Stimulated activated CD8-positive, alpha-beta memory T cell treated with anti-CD3 and anti-CD28 coated beads, Interleukin-15, amount 100 ng/mL, for 24 hours (primary cell): ENCODE measurements at places on chromosomes 3 and 15.

DNA sequence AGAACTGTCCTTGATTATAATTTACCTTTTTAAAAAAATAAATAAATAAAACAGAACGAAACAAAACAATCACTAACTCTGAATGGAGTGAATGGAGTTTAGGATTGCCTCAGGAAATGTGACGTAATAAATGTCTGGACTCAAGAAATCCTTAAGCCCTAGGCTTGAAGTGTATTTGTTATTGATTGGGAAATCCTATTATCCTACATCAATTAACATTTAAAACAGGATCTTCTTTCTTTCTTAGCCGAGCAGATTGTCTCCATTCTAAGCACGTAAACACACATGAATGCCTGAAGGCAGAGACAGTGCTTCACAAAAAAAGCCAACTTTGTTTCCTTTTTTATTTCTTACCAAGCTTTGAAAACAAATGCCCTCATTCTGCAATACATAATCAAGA is 33.4 kb downstream of the KAT2B start:
- DNase-seq = no peak

GRCh38 chr15:38610748-38611147 is 46.1 kb upstream of the RASGRP1 start:
- DNase-seq = no peak

- DNase-seq = no peak
Observed at GRCh38 chr3:124653797-124654469, 76.3 kb upstream of the UMPS start.

DNA sequence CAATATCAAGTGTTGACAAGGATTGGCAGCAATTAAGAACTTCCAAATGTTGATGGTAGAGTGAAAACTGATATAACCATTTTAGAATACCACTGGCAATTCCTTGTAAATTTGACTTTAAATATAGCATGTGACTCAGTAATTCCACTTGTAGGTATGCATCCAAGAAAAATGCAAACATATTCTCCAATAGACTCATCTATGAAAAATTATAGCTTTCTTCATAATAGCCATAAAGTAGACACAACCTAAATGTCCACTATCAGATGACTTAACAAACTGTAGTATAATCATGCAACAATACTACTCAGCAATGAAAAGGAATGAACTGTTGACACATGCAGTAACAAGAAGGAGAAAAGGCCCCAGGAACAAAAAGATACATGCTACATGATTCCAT is 988.1 kb downstream of the FHIT start:
- DNase-seq = no peak

- no peak for DNase-seq
Observed at GRCh38 chr3:129936757-129937156, 37.8 kb upstream of the TRH start.

GRCh38 chr3:148093753-148094152 is 604.0 kb upstream of the AGTR1 start:
- no peak for DNase-seq

DNA sequence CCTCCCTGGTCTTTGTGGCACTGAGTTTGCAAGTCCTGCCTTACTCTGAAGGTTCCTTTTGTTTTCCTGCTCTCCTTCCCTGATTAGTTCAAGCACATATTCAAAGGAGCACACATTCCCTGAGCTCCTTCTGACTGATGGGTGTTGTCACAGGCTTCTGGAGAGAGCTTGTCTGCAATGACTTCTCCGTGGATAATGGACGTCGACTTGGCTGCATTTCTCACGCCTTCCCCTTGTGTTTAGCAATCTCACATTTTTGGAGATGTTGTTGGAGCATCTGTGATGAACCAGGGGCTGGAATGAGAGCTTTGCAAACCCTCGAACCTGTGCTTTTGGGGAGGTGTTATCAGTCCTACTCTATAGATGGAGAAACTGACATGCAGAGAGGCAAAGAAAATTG is 375.4 kb upstream of the PROK2 start:
- no peak for DNase-seq

- DNase-seq = no peak
Observed at GRCh38 chr3:68909719-68910118, 22.6 kb downstream of the TAFA4 start.

DNA sequence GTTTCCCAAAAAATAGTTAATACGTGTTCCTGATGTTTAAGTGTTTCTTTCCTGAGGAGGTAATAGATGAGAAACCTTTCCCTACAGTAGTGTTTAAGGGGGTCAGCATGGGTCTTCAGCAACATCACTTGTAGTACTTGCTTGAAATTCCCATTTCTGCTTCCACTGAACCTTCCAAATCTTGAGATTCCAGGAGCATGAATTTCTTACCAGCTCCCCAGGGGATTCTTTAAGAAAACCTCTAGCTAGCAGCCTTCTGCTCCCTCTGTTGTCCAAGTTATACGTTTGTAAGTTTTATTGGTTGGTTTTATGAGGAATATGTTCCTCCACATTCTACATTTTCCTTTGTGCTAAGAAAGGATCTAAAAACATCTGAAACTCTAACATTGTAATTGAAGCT is 38.2 kb upstream of the ACP3 start:
- no peak for DNase-seq

DNA sequence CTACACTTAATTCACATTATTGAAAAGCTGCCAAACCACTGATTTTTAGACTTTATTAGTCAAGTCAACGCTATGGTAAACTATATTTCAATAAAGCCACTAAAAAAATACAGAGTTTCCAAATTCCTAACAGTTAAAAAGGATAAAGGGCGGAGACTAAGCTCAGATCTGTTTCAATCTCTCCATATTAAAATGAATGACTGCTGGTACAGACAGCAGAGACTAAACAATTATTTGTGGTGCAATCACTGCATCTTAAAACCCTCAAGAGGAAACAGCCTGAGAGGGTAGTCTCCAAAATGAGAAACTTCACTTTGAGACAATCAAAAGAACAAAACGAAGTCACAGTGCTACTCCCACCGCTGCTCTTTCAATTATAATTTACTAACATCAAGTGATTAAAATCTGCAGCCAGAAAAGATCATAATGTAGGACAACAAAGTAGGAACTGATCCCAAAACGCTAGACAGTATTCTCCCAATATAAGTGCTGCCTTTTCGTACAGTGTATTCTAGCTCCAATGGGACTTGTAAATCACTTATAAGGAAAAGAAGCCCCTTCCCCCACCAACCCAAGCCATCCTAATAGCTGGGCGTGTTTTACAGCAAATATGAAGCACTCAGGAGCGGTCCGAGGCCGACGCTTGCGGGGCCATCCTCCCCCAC is 1.2 kb downstream of the UBP1 start:
- no peak for DNase-seq

DNA sequence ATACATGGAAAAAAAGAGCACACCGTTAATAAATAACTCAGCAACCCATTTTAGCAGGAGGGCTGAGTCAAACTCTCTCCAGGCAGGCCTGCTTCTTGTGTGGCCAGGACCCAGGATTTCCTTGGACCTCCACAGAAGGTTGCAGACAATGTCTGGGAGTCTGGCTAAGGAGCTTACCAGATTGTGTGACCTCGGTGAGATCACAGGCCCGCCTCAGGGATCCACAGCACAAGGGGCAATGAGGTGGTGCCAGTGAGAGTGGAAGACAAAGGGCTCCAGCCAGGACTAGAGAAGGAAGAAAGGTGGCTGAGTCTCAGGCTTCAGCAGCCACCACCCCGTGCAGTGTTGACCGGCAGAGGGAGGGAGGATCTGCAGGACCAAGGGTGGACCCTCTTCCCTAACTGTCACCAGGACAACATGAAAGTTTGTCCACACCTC is 32.2 kb upstream of the SEC22A start:
- no peak for DNase-seq

GRCh38 chr15:37103475-37104423 is 3.4 kb upstream of the MEIS2 start:
- DNase-seq = no peak

- no peak for DNase-seq
Observed at GRCh38 chr3:149278911-149279310, 54.5 kb downstream of the TM4SF18 start.

DNA sequence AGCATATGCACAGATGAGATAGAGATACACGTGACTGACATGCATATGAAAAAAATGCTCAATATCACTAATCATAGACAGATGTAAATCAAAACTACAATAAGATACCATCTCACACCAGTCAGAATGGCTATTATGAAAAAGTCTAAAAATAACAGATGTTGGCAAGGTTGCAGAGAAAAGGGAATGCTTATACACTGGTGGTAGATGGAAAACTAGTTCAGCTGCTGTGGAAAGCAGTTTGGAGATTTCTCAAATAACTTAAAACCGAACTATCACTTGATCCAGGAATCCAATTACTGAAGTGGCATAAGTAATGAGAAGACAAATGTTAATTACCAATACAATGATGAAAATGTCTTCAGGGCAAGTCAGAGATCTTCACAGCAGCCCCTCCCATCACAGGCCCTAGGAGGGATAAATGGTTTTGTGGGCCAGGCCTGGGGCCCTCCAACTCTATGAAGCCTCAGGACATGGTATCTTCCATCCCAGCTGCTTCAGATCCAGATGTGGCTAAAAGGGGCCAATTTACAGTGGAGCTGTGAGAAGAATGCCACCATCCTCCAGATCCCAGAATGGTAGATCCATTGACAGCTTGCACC is 71.4 kb upstream of the PLSCR4 start:
- DNase-seq = no peak

DNA sequence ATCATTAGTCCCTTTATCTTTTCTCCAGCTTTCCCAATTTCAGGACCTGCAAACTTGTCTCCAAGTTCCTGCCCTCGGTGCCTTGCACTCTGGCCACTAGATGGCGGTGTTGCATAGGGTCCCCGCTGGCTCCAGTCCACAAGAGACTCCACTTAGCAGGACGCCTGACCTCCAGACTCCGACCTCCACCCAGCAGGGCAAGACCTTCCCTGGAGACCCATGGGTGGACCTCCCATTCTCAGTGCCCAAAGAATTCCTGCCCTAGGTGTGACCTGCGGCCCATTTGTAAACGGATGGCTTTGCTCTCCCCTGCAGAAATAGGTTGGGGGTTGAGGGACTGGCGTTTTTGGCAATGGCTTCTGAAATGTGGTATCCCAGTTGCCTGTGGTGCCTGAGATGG is 82.6 kb downstream of the LSM3 start:
- DNase-seq = peak; percentile 69

DNA sequence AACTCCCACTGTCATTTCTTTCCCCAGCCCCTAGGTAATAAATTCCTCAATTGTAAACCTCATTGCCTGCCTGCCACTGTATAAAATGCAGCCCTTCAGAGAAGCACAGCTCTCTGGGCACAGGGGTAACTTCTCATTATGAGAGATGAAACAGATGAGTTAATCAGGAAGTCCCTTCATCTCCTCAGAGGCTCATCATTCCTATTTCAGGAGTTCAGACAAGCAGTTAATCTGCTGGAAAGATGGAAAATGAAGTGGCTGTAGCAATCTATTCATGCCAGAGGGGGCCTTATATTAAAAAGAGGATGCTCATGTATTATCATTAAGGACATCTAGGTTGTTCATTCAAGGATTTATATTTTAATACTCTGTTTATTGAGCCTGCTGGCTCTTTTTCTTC is 519.5 kb upstream of the LMCD1 start:
- no peak for DNase-seq

DNA sequence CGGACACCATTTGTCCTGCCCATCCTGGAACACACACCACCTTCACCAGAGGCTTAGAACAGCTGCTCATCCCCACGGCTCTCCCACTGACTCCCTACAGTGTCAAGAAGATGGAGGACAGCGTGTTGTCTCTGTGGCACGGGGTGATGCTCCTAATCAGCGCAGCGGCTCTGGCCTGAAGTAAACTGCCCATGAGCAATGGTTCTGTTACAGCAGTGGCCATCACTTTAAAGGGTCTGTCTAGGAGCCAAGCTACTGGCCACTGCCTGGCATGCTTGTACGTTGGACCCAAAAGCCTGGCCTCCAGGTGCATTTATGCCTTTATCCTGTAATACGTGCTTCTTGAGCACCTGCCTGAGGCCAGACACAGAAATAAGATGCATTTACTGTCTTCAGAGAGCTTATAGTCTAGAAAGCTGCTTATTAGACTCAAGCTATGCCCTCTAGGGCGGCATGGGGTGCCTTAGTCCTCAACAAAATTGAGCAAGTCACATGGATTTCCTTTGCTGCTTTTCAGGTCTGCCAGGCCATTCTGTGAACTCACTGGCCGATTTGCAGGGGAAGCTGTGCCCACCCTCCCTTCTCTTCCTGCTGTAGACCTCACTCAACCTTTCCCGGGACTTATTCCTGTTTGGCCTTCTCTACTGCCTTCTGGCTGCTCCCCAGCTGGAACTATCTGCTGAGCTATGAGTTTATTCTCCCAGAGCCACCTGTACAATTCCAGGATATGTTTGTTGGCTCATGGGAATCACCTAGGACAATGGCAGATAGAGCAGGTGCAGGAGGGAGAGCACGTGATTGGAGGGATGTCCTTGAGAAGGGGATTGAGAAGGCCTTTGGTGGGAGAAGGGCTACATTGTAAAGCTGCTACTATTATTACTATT is 51.9 kb downstream of the STARD5 start:
- DNase-seq = no peak

DNA sequence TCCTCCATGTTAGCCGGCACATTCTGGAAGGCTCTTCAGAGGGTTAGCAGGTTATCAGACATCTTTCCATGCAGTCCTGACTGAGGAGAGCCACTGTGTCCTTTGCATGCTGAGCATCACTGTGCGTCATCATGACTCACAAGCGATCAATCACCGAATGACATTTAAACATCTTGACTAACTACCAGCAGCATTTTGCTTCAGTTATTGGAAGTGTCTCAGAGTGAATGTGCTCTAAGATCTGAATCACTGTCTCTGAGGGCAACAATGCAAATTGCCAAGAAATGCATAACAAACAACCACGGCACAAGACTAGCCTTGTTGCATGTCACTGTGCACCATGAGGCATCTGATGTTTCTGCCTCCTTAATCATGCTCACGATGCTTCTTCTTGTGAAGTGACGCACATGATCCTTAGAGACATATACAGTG is 18.3 kb upstream of the ATP8B4 start:
- no peak for DNase-seq

DNA sequence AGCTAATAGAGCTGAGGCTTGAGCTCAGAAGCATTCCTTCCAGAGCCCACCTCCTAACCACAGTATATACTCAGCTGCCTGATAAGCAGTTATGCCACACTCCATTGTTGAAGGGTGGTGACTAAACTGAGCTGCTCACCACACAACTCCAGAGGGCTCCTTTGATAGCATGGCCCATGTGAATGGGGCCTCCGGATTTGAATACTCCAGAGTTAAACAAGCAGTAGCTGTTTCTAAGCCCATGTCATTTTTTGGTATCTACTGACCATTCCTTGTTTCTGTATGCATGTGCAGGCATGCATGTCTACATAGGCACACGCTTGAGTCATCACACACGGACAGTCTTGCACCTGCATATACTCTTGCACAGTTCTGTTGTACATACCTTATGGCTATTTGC is 28.9 kb downstream of the IGSF10 start:
- DNase-seq = no peak

- no peak for DNase-seq
Observed at GRCh38 chr3:61371123-61371522, 119.9 kb upstream of the FHIT start.

DNA sequence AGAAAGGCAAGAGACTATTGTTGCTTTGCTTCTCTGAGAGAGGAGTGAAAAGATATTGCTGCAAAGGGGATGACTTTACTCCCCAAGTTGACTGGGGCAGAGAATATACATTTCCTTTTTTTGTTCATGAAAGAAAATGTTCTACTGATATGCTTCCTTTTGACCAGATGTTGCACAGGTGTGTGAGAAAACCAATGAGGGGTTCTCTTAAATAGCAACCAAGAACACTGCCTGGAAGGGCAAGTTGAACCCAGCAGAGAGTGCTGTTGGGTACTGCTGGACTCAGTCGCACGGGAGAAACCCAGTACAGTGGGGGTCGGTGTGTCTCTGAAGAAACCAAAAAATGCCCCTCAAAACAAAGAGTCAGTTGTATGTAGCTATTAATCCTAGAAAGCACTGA is 101.2 kb downstream of the CHST2 start:
- no peak for DNase-seq
